CD4-positive, alpha-beta T cell treated with Interferon alpha-2 for 1 hour (primary cell): ENCODE measurements at places on chromosomes 6 and 20.

DNA sequence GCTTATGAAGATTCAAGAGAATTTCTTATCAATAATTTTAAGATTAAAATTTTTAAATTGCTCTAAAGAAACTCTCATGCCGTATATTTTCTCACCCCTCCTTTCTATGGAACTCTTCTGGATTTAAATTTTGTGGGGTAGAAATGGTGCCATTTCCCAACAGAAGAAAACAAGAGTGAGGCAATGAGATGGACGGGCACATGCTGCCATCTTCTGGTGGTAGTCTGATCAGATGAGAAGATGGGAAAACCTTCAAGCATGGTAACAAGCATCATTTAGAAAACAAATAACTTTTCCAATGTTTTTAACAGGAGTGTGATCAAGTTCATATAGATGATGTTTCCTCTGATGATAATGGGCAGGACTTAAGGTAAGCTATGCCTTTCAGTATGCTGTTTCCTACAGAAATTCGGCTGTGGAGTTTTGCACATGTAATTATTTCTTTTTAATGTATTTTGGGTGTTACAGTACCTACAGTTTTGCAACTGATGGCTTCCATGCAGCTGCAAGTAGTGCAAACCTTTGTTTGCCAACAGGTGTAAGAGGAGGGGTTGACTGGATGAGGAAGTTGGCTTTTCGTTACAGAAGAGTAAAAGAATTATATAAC is 271.4 kb downstream of the EYA4 start:
- DNase-seq, result no peak

- no peak for DNase-seq
Observed at GRCh38 chr6:90493332-90493731, 93.5 kb downstream of the MAP3K7 start.

GRCh38 chr20:40651151-40651550 is 37.9 kb downstream of the MAFB start:
- no peak for DNase-seq

GRCh38 chr20:37764333-37764935 is 70.6 kb downstream of the CTNNBL1 start:
- no peak for DNase-seq
